ENCODE measurements at places on chromosomes 4 and X.

DNA sequence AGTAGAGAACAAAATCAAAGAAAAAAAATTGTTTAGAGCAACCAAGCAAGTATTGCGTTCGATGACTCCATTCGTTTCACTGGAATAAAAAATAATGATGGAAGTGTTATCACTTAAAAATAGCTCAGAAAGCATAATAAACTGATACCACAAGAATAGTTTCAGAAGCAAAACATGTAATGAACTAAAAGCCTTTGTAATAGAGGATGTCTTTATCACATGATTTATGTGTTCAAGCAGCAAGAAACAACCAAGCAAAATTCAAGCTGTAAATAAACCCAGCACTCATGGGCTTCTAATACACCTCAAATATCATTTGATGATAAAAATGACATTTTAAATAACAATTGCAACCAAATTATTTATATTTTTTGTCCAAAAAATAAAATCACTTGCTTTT is 192.2 kb downstream of the NDST4 start:
- DNase-seq, result no peak

GRCh38 chr4:158809611-158810486 is 41.0 kb downstream of the FNIP2 start:
- no peak for DNase-seq

GRCh38 chrX:68929332-68930150 is 100.7 kb downstream of the EFNB1 start:
- DNase-seq, result no peak

- DNase-seq, result no peak
Observed at GRCh38 chr4:25842229-25842845, 20.5 kb downstream of the SEL1L3 start.

- DNase-seq, result no peak
Observed at GRCh38 chr4:32735856-32736590, 2015.9 kb downstream of the PCDH7 start.

DNA sequence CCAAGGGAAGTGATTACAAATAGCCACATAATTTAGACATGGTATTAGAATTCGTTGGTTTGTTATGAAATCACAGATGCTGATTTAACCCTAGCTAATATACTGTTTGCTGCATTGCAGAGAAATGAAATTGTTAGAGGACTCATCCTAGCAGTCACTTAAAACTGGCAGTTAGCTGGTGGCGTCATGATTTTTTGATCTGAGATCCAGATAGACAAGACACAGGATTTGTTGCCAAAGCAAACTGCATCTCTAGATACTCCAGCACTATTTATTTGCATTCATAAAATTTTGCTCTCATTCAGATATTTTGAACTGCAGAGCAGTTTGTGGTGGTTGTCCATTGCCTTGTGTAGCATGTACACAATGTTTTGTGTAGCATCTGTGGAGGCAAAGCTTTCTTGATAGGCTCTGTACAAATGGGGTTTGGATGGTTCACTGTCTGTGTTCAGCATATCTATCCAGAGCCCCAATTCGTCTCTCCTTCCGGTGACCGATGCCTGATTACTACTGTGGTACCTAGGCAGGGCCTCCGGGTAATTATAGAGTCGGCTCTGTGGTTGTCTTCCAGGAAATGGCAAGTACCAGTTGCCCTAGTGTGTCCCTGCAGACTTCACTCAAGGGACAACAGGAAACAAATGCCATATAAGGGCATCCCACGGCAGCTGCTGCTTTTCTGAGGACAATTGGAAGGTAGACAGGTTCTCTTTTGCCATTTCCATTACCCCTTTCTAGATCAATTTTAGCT is 30.1 kb upstream of the SPARCL1 start:
- no peak for DNase-seq

DNA sequence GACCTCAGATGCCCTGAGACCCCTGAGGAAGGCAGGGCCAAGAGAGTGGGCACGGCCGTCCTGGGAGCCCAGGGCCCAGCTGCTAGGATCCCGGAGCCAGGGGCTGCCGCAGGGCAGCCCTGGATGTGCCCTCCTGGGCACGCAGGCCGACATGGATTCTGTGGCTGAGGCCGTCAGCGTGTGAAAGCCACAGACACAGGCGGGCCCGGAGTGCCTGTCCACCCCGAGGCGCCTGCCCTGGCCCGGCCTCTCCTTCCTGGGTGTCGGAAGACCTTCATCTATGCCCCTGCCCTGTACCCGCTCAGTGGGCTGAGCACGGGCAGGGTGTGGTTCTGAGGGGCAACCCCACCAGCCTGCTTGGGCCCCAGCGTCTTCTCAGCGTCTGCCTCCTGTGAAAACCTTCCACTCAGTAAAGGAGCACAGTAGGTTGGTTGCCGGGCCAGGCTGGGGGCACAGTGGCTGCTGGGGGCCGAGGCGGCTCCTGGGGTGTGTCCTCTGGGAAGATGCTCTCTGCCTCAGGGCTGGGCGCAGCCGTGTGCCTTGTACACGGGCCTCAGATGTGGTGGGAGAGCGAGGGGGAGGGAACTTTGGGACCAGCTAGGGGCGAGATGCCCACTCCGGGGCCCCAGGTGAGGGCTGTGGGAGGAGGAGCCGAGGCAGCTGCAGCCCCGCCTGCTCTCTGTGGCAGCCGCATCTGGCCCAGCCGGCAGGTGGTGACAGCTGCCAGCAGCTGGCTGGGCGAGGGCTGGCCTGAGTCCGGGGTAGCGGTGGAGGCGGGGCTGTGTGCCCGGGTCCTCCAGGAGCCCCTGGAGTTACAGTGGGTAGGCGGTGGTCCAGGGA is 20.8 kb downstream of the FGFRL1 start:
- no peak for DNase-seq

- no peak for DNase-seq
Observed at GRCh38 chr4:35760807-35761206, 483.5 kb downstream of the ARAP2 start.

- no peak for DNase-seq
Observed at GRCh38 chr4:47287735-47288134, 175.8 kb downstream of the COMMD8 start.

DNA sequence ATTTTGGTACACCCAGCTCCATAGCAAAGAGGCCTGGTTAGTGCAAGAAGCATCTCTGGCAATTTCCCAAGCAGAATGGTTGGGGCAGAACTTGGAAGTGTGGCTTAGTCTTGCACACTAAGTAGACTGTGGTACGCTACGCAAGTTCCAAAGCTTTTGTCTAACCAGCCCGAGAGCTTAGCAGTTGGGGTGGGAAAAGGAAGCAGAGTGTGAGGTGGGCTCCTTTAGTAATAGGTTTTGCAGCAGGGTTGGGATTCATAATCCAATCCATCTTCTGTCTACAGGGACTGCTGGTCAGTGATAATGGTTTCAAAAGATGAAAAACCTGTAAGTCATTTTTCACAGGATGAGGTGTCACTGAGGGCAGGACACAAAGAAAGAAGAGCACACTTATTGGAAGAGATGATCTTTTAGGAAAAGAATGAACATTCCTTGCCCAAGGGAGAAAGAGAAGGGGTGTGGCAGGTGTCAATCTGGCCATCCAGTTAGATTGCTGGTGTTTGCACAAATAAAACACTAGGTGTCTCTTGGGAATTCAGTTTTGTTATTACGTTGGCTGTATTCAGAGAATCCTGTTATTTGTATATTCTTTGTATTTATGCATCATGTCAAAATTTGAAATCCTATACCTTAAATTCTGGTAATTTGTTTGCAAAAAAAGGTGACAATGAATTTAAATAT is 244.3 kb downstream of the GPAT3 start:
- no peak for DNase-seq

DNA sequence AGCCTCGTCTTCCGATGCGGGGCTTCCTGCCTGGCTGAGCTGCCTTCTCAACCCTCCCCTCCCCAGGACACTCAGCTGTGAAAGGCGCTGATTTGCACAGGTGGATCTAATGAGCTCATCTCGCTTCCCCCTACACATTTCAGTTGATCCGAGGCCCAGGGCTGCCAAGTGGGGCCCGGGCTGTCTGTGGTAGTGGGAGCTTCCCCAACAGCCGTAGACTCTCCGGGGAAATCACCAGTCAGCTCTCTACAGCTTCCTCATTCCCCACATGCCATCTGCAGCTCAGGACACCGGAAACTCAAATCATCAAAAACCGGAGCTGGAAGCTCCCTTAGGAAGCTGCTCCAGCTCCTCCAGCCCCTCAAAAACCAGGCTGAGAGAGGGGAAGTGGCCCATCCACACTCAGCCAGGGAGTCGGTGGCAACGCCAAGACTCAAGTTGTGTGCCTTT is 56.2 kb downstream of the SMIM20 start:
- no peak for DNase-seq

DNA sequence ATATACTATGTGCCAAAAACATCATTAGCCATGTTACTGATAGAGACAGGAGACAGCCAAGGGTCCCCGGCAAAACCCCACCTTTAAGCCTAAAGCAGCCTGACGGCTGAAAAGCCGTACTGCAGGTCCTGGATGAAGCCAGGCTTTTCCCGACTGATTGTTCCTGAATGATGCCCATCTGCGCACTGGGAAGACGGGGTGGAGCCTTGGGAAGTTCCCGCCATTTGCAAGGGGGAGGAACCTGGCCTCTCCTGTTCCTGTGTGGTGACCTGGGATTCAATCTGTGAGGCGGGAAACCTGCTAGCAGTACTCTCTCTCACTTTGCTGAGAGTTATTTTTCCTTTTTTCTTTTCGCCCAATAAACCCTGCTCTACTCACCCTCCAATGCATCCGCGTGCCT is 15.1 kb upstream of the CAMK2D start:
- DNase-seq, result no peak

DNA sequence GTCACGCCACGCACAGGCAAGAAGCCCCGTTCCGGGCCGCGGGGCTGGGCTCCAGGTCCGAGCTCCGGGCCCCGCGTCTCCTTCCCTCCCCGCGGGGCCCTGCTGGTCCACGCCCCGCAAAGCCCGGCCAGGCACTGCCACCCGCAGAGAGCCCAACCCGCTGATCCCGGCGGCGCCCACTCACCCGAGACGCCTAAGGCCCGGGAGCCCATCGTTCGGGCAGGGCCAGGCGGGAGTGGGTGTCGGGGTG is 870 bp downstream of the PDZD4 start:
- DNase-seq, result no peak

GRCh38 chr4:24922416-24922815 is 9.6 kb upstream of the CCDC149 start:
- DNase-seq, result no peak

DNA sequence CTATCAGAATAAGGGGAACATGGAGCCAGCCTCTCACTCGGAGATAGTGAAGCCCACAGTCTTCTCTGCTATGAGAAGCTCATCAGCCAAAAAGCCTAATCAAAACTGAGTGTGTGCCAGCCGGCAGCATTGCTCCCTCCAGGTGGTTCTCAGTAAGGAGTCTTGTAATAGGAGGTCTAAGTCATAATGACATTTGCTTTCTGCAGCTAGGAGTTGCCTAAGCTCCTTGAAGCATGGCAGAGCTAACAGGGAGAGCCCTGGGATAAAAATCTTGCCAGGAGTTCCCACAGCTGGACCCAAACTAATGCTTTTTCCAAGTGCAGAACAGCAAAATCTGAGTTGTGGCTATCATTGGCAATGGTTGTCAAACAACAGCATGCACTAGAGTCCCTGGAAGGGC is 245.2 kb downstream of the SPATA18 start:
- no peak for DNase-seq

DNA sequence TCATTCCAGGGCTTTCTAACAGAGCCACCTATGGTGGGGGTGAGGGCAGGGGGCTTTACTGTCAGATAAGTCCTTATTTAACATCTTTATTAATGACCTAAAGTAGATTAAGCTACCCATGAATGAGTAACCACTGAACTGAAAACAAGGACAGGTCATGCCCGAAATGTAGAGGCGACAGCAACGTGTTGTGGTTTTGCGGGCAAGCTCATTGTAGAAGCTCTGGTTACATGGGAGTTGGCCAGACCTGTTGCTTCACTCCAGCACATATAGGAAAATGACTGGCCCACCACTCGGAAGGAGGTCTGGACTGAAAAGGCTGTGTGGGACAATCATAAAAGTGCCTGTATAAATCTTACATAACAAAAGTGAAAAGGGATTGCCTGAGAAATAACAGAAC is 109.6 kb upstream of the NDP start:
- DNase-seq, result no peak

GRCh38 chr4:44583393-44583792 is 68.0 kb downstream of the YIPF7 start:
- DNase-seq, result no peak

DNA sequence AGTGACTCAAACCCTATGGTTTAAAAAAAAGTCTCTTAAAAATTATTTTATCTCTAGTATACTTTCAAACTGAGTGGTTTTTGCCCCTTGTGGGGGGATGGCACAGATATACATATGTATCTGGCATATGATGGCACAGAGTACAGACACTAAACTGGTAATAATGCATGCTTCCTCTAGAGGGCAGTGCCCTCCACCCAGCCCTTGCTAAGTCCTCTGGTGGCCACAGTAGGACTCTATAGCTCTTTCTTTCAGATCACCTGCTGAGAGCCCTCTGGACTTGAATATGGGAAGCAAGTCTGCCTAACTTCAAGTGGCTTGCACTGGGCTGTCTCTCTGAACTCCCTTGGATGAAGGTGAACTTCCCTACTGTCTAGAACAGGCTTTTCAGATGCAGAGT is 66.3 kb downstream of the TSPAN7 start:
- DNase-seq, result no peak

GRCh38 chrX:140526171-140526570 is 21.3 kb upstream of the SOX3 start:
- no peak for DNase-seq

DNA sequence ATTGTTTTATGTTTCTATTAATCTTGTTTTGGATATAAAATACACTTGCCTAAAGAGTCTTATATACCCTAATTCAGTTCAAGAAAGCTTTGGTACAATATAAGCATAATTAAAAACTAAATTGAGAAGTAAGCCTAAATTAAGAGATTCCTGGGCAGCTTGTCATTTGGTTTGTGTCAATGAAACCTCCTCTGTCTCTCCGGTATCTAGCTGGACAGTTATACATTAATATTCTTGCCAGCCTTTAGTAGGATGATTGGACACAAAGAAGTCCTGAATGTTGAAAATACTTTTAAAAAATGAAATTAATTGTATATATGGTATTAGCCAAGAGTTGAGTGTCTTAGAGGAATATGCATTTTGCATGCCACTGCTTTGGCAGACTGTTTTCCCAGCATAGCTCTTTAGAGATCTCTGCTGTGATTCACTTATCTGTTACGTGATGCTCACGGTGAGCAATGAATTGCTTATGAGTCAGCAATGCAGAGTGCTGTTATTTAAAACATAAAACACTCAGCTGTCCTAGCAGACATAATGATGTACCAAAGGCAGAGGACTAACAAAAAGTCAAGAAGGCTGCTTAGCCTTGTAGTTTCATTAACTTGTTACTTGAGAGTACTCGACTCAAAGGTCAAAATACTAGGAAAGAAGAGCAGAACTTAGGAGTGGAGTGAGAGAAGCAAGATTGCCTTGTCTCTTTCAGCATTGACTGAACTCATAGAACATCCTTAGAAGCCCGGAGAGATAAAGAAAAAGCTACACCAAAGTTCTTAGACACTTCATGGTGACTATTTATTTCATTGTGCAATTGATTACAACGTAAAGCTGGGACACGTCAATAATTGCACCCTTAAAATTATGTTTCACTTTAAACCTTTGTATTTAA is 1296.1 kb upstream of the PCDH7 start:
- DNase-seq, result peak; percentile 70

DNA sequence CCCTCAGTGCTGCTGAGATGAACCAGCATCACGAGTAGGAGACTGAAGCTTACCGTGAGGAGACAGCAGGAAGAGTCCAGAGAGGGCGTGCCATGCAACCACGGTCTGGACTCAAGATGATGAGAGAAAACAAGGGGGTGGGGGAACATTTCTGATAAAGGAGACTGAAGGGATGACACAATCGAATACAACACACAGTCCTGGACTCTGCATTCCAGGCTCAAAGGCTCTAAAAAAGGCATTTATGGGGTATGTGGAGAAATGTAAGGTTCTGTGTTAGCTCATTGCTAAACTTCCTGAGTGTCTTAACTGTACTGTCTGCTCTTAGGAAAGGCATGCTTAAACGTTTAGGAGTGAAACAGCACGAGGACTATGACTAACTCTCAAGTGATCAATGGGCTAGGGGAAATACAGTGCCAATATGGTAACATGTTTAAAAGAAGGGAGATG is 20.6 kb upstream of the IRAK1 start:
- no peak for DNase-seq

Data from SW 1271 (cell line).